Lower leg skin (tissue), 4 donors: ENCODE measurements at places on chromosomes 1 and 21. TPM values are rescaled to one million over a fixed set of nuclear protein-coding genes. Genes with fewer than 3 reads are reported as not detected.

The DNM3 gene
- total RNA-seq, result 4.5 TPM

The PCSK9 gene
- 0.25 TPM for total RNA-seq

- DNase-seq, result no peak
Observed at GRCh38 chr1:9942399-9942938, 722 bp downstream of the LZIC start.

DNA sequence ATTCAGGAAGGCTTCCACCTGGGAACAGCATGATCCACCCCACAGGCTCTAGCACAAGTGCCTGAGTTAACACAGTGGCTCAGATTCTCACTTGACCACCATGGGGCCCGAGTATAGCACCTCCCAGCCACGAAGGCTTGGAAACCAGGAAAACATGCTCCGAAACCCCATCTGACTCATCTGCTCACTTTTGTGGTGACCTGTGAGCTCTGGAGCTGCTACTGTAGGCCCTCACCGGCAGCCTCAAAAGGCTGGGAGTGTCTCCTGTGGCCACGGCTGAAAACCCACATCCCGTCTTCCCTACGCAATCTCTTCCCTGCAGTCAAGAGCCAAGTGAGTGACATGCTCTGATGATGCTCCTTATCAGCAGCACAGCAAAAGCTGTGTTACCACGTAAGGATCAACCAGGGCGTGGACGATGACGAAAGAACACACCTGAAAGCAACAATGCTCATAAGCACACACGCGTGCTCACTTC, 81.4 kb downstream of the TGFBR3 start:
- no peak for DNase-seq

DNA sequence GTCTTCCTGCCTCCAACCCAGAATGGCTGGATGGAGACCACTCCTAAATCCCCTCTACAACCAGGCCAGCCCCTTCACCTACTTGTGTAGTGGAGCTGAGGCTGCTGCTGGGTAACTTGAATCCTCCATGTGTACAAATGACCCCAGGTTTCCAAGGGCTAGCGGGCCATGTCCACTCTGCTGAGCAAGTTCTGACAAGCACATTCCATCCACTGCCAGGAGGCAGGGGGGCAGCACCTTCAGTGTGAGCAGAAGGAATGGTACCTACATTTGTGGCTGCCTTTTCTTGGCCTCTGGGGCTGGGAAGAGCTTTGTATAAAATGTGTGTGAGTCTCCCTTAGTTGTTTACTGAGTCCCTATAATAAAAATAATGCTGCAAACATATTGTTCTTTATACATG, 14.5 kb downstream of the KIAA0040 start:
- no peak for DNase-seq

DNA sequence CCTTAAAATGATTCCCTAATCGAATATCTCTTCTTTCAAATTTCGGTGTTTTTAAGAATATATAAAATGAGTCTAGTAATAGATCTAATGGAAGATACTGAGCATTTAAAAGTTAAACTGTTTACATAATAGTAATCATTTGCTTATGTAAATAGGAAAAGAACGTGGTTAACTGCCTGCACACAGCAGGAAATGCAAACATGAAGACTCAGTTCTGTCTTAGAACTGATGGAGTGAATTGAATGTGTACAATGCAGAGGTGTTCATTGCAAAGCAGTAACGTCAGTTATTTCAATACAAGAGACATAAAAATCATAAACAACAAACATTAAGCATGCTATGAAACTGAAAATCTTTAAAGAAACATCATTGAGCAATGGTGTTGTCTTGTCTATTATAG, 359.4 kb upstream of the ADAMTS5 start:
- DNase-seq, result no peak
